GM23338 (cell line): ENCODE measurements at places on chromosomes 12 and 14. TPM values are rescaled to one million over a fixed set of nuclear protein-coding genes. Genes with fewer than 3 reads are reported as not detected.

DNA sequence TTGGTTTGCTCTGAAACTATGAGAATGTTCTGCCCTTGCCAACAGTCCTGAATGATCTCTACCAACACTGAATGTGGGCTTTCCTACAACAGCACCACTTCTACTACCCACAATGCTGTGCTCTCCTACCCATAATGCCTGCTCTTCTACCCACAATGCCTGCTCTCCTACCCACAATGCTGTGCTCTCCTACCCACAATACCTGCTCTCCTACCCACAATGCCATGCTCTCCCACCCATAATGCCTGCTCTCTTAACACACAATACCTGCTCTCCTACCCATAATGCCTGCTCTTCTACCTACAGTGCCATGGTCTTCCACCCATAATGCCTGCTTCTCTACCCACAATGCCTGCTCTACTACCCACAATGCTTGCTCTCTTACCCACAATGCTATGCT lies 92.3 kb downstream of the KCNK13 start:
- H3K36me3 ChIP-seq = no peaks in the 10 kb centered on the region
- H3K27ac ChIP-seq = no peak overlapping the region
- H3K4me1 ChIP-seq = no peaks in the 10 kb centered on the region
- no peaks in the 10 kb centered on the region for H3K27me3 ChIP-seq
- DNase-seq = no peak

DNA sequence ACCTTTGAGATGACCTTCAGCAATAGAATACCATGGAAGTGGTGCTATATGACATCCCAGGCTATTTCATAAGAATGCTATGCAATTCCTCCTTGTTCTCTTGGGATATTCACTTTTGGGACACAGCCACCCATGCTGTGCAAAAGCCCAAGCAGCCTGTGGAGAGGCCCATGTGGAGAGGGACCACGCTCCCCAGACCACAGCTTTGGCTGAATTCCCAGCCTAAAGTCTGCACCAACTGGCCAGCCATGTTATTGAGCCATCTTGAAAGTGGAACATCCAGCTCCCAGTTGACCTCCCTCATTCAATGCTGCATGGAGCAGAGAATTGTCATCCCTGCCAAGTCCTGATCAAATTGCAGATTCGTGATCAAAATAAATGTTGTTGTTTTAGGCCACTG lies 275.1 kb downstream of the SUDS3 start:
- H3K4me3 ChIP-seq = no peak overlapping the region
- no peaks in the 10 kb centered on the region for H3K36me3 ChIP-seq
- no peaks in the 10 kb centered on the region for H3K27me3 ChIP-seq

DNA sequence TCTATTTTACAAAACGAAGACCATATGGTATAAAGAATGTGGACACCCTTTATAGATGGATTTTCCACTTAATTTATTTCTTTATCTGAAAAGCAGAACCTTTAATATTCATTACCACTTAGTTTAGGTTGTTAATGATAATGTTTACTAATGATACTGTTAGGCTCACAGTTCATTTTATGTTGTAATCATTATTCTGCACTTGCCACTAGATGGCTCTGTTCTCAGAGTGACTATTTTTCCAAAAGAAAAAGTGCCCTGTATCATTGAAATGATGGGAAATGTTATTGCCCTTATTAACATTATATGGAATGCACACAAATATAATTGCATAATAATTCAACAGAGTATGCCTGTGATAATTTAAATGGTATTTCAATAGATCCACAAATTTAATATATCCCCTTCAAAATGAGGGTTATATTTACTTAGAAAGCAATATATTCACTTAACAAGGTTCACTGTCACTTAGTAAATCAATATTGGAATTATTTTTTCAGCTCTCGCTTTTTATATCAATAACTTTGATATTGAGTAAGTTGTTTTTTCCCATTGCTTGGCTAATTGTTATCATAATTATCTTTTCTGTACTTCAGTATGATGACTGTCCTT lies 95.7 kb downstream of the PDE3A start:
- no peak overlapping the region for H3K27ac ChIP-seq
- DNase-seq = peak; percentile 44
- H3K4me3 ChIP-seq = no peak overlapping the region
- H3K27me3 ChIP-seq = no peaks in the 10 kb centered on the region
- H3K36me3 ChIP-seq = no peaks in the 10 kb centered on the region

DNA sequence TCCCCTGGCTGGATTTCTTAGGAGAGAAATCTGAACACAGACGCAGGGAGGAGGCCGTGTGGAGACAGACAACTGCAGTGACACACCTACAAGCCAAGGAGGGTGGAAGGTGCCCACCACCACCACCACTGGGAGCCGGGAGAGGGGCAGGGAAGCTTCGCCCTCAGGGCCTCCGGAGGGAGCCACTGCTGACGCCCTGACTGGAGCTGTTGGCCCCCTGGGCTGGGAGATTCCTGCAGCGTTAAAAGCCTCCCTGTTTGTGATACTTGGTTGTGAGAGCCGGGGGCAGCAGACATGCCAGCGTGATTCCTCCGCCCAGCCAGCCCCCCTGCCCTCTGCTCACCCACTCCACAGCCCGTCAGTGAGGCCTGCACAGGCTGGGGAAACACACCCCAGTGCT lies 72.0 kb downstream of the CHGA start:
- H3K27me3 ChIP-seq = no peaks in the 10 kb centered on the region
- H3K4me1 ChIP-seq = no peaks in the 10 kb centered on the region
- no peak overlapping the region for H3K4me3 ChIP-seq
- peak; percentile 34 for DNase-seq
- no peak overlapping the region for H3K27ac ChIP-seq
- H3K36me3 ChIP-seq = no peaks in the 10 kb centered on the region

Gene CNTN1
- 26.5 and 27.0 TPM in 2 replicates for total RNA-seq

DNA sequence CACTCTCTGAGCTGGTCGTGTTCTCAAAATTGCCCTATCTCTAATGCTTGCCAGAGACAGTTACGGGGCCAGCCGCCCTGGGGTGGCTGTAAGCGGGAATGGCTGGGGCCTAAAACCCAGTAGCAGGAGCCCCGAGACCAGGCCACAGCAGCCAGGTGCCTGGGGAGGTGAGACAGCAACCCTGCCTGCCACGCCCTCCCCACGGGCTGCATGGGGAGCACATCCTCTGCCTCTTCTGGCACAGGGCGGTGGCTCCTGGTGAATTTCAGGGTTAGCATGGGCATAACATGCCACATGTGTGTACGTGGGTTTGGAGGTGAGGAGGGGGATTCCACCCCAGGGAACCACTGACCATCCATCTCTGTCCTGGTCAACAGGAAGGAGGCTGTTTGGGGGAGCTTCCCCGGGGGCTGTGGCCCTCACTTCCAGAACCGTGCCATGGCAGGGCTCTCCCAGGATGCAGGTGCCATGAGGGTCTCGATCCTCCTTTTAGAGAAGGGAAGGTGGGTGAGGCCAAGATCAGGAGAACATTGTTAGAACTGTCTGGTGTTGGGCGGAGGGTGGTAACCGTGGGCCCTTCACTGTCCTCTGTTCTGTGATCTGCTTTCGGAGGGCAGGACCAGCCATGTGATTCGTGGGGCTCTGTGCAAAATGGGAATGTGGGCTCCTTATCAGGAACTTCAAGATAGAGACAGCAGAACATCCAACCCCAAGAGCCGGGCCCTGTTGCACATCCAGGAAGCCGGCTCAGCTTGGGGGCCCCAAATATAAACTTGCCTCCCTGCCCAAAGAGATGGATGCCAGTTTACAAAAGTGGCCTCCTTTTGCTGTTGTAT lies 312.2 kb upstream of the DIO3 start:
- no peaks in the 10 kb centered on the region for H3K27me3 ChIP-seq
- H3K4me1 ChIP-seq = no peaks in the 10 kb centered on the region
- DNase-seq = no peak

DNA sequence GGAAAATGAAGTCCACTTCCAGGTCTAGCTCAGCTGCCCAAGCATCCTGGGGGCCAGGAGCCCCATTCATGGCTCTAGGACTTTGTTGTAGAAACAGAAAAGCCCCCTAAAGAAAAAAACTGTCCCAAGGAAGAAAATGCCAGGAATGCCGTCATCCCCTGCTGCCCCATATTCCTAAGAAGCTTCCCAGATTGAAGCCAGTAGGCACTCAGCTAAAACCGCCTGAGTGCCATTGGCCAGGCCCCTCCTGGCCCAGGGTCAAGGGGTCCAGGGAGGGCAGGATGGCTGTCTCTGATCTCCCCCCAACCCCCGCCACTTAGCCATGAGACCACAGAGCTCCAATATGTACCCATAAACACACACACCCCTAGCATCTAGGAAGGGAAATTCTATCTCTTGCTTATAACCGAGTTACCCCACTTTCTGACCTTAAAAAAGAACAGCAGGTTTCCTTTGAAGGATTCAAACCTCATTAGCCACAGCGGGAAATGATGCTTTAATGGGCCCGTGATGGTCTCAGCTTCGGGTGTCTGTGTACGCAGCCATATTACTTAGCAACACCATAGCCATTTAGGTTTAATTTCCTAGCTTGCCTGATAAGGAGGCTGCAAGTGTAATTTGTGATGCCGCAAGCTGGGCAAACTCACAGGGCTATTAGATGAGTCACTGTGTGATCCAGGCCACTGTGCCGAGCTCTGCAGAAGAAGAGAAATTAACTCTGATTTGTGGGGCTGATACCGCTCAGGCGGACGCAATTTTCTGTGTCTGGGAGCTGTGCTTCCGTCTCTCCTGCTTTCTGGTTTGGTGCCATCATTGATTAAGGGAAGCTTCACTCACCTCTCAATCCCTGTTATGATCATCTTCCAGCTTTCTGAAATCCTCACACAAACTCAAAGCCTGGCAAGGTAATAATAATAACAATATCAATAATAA lies 84.2 kb downstream of the GCH1 start:
- H3K27ac ChIP-seq = no peak overlapping the region
- DNase-seq = no peak
- H3K27me3 ChIP-seq = no peaks in the 10 kb centered on the region
- H3K4me3 ChIP-seq = no peak overlapping the region
- H3K36me3 ChIP-seq = no peaks in the 10 kb centered on the region
- H3K4me1 ChIP-seq = no peaks in the 10 kb centered on the region

- DNase-seq = no peak
- H3K27me3 ChIP-seq = no peaks in the 10 kb centered on the region
- H3K36me3 ChIP-seq = peaks cover 9% of the 10 kb centered on the region; the same call in 1 of the 2 replicates
- H3K4me1 ChIP-seq = peaks cover 4% of the 10 kb centered on the region; the same call in 1 of the 2 replicates
- no peak overlapping the region for H3K27ac ChIP-seq
Measured at GRCh38 chr12:1935700-1936378, 17.4 kb upstream of the CACNA2D4 start.

Gene HSPB8
- 4.7 and 4.8 TPM in 2 replicates for total RNA-seq

GRCh38 chr14:100488057-100488456 lies 99.2 kb downstream of the BEGAIN start:
- H3K4me1 ChIP-seq = no peaks in the 10 kb centered on the region
- no peak for DNase-seq
- H3K27ac ChIP-seq = no peak overlapping the region
- H3K36me3 ChIP-seq = no peaks in the 10 kb centered on the region

- no peaks in the 10 kb centered on the region for H3K36me3 ChIP-seq
- peaks cover 75% of the 10 kb centered on the region for H3K4me1 ChIP-seq
- no peaks in the 10 kb centered on the region for H3K27me3 ChIP-seq
- H3K27ac ChIP-seq = peak overlapping the region; percentile 16; the same call in 1 of the 2 replicates
- no peak for DNase-seq
Measured at GRCh38 chr14:68254669-68255527, 435.3 kb downstream of the RAD51B start.

DNA sequence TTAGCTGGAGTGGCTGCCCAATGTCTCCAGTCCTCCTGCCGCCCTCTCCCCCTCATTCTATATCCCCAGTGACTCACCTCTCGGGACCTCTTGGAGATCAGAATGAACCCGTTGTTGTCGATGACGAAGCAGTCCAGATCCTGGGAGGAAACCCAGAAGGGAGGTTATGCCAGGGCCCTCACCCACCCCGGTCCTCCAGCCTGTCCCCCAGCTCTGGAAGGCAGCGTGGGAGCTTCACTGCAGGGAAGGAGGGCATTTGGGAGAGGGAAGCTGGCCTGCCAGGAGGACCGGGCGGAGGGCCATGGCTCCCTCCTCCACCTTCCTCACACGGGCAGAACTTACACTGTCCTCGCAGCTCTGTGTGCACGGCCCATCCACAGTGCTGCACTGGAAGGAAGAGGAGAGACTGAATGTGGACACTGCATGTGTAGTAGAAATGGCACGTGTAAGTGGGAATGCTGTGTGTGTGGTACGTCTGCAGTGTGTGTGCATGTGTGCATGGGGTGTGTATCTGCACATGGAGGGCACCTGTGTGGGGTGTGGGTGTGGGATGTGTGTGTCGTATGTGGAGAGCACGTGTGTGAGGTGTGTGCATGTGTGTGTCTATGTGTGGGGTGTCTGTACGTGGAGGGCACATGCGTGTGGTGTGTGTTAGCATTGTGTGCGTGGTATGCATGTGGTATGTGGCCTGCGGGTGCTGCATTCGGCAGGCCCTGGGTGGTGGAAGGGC lies 10.0 kb upstream of the LRTM2 start:
- DNase-seq = no peak
- H3K4me3 ChIP-seq = no peak overlapping the region
- no peaks in the 10 kb centered on the region for H3K27me3 ChIP-seq
- no peaks in the 10 kb centered on the region for H3K4me1 ChIP-seq
- H3K27ac ChIP-seq = no peak overlapping the region
- H3K36me3 ChIP-seq = no peaks in the 10 kb centered on the region

- H3K27me3 ChIP-seq = no peaks in the 10 kb centered on the region
- H3K4me3 ChIP-seq = no peak overlapping the region
- no peak for DNase-seq
- H3K36me3 ChIP-seq = peaks cover 5% of the 10 kb centered on the region
Measured at GRCh38 chr14:100278702-100279101, 27.5 kb downstream of the SLC25A29 start.

Gene GDF11
- 12.5 and 12.6 TPM in 2 replicates for total RNA-seq

- DNase-seq = no peak
- H3K4me3 ChIP-seq = no peak overlapping the region
- H3K4me1 ChIP-seq = no peaks in the 10 kb centered on the region
- H3K27ac ChIP-seq = no peak overlapping the region
- no peaks in the 10 kb centered on the region for H3K36me3 ChIP-seq
- no peaks in the 10 kb centered on the region for H3K27me3 ChIP-seq
Measured at GRCh38 chr14:91890291-91890749, 23.0 kb upstream of the TC2N start.

- peak overlapping the region; percentile 9; the same call in 1 of the 2 replicates for H3K27ac ChIP-seq
- H3K4me3 ChIP-seq = peak overlapping the region; percentile 87
- DNase-seq = peak; percentile 44
- peaks cover 43% of the 10 kb centered on the region for H3K4me1 ChIP-seq
- H3K27me3 ChIP-seq = no peaks in the 10 kb centered on the region
Measured at GRCh38 chr12:74539765-74540526, 2.3 kb downstream of the ATXN7L3B start.

- DNase-seq = no peak
- no peak overlapping the region for H3K4me3 ChIP-seq
- no peaks in the 10 kb centered on the region for H3K27me3 ChIP-seq
- no peaks in the 10 kb centered on the region for H3K4me1 ChIP-seq
- no peak overlapping the region for H3K27ac ChIP-seq
Measured at GRCh38 chr12:89140602-89141238, 211.6 kb downstream of the DUSP6 start.

GRCh38 chr12:67645601-67646000 lies 2.9 kb upstream of the DYRK2 start:
- peaks cover 6% of the 10 kb centered on the region; the same call in 1 of the 2 replicates for H3K27me3 ChIP-seq
- H3K36me3 ChIP-seq = no peaks in the 10 kb centered on the region
- peaks cover 11% of the 10 kb centered on the region; the same call in 1 of the 2 replicates for H3K4me1 ChIP-seq
- no peak overlapping the region for H3K27ac ChIP-seq

- no peaks in the 10 kb centered on the region for H3K4me1 ChIP-seq
- no peak overlapping the region for H3K4me3 ChIP-seq
- no peak overlapping the region for H3K27ac ChIP-seq
- H3K36me3 ChIP-seq = no peaks in the 10 kb centered on the region
Measured at GRCh38 chr12:103599274-103599673, 12.2 kb downstream of the STAB2 start.

Gene AEBP2
- total RNA-seq = 48.1 and 48.9 TPM in 2 replicates

Gene NKX2-8
- total RNA-seq = 0.83 TPM in 1 of 2 replicates, not detected in the other

GRCh38 chr12:126784328-126784921 lies 1482.5 kb upstream of the TMEM132C start:
- DNase-seq = peak; percentile 64
- H3K27me3 ChIP-seq = no peaks in the 10 kb centered on the region
- no peak overlapping the region for H3K4me3 ChIP-seq
- H3K27ac ChIP-seq = no peak overlapping the region
- H3K4me1 ChIP-seq = no peaks in the 10 kb centered on the region
